ENCODE measurements at places on chromosomes 6 and 20. TPM values are rescaled to one million over a fixed set of nuclear protein-coding genes. Genes with fewer than 3 reads are reported as not detected.
A peak's percentile ranks its signal among the peaks of the same experiment; 100 is the strongest.

GRCh38 chr6:113629975-113630737 is 227.0 kb upstream of the MARCKS start:
- no peak for DNase-seq

DNA sequence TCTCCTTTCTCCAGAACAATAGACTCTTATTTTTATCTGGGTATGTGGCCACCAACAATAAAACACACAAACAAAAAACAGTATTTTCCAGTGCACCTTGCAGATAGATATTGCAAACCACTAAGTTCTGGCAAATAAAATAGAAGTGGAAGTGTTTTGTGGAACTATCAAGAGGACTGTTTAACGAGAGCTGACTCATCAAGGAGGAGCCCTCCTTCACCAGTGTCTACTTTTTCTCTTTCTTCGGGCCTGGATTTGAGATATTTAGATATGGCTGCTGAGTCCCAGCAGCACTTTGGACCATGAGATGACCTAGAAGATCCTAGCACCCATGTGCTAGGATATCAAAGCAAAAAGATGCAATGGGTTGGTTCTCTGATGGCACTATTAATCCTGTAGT is 154.7 kb downstream of the AIG1 start:
- DNase-seq = no peak

HLA-DQA1 gene
- not detected for total RNA-seq

DNA sequence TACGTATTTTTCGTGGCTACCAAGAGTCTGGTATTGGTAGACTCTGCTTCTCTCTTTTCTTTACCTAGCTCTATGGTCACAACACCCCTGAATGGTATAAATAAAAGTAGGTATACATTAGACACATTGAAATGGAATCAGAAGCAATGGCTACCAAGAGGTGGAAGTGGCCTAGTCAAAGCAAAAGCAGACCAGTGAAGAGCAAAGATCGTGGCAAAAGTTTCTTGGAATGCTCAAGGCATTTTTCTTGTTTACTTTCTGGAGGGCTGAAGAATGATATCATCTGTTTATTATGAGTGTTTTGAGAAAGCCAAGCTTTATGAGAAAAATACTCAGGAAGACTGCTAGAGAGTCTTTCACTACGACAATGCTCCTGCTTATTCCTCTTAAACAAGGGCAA is 28.6 kb upstream of the MOCS1 start:
- peak; percentile 55 for DNase-seq

DNA sequence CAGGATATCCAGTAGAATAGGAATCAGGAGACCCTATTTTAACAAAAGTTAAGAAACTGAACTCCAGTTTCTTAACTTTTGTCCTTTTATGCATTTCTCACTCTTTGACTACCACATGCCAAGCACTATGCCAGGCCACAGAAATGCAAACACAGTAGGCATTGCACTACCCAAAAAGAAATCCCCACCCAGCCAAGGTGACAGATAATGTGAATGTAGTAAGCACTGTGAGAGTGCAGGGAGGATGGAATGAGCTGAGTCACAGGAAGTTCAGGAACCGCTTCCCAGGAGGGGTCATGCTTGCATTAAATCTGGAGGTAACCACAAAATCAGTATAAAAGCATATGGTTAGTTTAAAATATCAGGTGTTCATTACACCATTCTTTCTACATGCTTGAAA is 20.1 kb upstream of the FAM83C start:
- DNase-seq = peak; percentile 98

DNA sequence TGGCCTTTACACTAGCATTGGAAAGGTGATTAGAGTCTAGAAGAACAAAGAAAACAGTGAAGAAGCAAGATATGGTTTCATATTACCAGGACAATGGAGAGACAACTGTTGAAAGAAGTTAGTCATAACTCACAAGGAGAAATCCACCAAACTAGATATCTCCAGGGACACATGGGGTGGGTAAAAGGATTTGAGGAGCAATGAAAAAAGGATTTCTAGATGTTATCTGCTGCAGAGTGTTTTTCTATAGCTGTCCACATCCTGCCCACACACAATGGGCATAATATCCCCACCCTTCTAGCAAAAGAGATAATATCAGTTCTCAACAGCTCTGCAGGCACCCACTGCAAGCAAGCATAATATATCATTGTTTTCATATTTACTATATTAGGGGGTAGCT is 303.1 kb downstream of the HAO1 start:
- DNase-seq = no peak

GRCh38 chr20:57600320-57601210 is 19.7 kb downstream of the ZBP1 start:
- no peak for DNase-seq

- no peak for DNase-seq
Observed at GRCh38 chr20:21968486-21968885, 263.0 kb downstream of the PAX1 start.

DNA sequence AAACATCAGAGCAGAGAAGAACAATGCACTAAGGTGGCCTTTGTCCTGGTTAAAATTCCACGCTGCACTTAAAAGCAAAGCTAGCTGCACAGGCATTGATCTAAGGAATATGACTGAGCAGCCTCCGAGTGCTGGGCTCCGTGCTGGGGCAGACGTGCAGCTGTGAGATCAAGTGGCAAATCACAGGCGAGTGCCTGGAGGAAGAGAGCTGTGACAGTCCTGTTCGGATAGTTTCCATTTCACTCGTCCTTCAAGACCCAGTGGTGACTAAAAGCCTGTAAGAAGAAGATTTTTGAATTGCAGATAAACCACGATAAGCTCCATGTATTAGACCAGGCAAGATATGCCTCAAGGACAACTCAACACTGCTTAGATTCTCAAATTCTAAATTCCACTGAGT is 247.9 kb downstream of the ANKRD60 start:
- DNase-seq = no peak

GRCh38 chr20:22915512-22915911 is 119.6 kb upstream of the SSTR4 start:
- no peak for DNase-seq

WASF1 gene
- total RNA-seq = 12.9 TPM

CST4 gene
- not detected for total RNA-seq

GRCh38 chr6:148470156-148470555 is 127.5 kb downstream of the SASH1 start:
- DNase-seq = no peak

PHACTR3 gene
- 0.29 TPM for total RNA-seq

- DNase-seq = no peak
Observed at GRCh38 chr20:62426699-62427131, 624 bp downstream of the RBBP8NL start.

OXT gene
- not detected for total RNA-seq

GRCh38 chr20:48181261-48181935 is 396.1 kb upstream of the SULF2 start:
- no peak for DNase-seq

DNA sequence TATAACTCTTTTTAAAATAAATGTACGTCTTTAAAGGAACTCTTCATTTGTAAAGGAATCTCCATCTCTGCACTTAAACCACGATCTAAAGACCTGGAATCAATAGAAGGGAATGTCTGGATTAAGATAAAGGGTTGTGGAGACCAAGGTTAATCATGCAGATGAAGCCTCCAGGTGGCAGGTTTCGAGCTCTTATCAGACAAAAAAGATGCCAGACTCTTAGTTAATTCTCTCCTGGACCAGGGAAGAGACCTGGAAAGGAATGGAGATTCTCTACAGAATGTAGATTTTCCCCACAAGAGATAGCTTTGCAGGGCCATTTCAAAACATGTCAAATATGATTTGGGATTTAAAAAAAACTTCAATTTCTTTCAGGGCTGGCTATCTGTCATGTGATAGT is 71.5 kb upstream of the SSTR4 start:
- no peak for DNase-seq

DNA sequence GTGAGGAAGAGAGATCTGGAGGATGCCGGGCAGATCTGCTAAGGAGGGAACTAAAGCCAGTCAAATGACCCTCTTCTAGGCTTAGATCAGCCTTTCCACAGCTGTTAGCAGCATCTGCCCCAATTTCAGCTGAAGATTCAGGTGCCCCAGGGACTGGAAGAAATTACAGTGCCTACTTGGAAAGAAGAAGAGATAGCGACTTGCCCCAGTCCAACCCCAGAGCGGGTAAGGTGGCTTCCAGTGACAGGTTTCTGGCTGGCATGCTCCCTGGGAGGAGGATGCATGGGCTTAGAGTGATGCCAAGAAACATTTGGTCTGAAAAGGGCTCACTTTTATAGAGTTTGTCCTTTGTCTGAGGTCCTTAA is 620 bp downstream of the TJAP1 start:
- DNase-seq = no peak

GRCh38 chr6:17278289-17279063 is 2.7 kb upstream of the RBM24 start:
- peak; percentile 24 for DNase-seq

FOXF2 gene
- total RNA-seq = 21.5 TPM

Measured in H4 (cell line).